Kasumi-1 (cell line): ENCODE measurements at places on chromosomes 2 and 18.

- DNase-seq = no peak
Measured at GRCh38 chr2:216508229-216508628, 9.6 kb downstream of the RPL37A start.

GRCh38 chr2:114940785-114941458 is 498.5 kb downstream of the DPP10 start:
- DNase-seq = no peak

GRCh38 chr18:65942104-65942503 is 191.3 kb downstream of the CDH7 start:
- no peak for DNase-seq

GRCh38 chr2:191935247-191935646 is 88.4 kb upstream of the CAVIN2 start:
- no peak for DNase-seq

DNA sequence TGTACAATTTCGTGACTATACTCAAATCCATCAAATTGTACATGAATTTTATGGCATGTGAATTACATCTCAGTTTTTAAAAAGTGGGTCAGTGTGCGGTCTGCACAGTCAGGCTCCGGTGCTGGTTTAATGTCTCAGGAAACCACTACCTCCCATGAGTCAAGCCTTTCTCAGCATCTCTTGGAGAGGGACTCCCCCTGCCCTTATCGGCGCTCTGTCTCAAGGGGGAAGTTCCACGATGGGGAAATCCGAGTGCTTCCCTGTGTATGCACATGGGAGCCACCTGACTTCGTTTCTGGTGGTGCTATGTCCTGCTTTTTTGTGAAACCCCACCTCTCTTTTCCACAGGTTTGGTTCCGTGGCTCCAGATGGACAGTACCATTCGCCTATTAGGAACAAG is 72.5 kb downstream of the ACOXL start:
- no peak for DNase-seq

DNA sequence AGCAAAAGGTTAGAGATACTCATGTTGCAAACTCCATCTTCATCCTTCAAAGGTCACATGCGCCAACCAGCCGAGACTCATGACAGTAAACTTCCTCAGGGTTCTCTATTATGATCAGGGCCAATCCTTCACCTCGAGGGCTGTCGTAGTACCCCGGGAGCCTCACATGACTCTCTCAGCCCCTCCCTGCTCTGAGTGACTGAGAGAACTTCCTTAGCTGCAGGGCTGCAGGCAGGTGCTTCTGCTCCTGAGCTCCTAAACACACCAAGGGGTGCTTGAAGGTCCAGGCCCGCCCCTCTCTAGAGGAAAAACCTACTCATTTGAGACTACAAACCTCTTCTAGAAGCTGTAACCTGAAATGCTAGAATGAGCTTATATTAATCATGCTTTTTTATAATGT is 48.2 kb downstream of the LONRF2 start:
- no peak for DNase-seq

DNA sequence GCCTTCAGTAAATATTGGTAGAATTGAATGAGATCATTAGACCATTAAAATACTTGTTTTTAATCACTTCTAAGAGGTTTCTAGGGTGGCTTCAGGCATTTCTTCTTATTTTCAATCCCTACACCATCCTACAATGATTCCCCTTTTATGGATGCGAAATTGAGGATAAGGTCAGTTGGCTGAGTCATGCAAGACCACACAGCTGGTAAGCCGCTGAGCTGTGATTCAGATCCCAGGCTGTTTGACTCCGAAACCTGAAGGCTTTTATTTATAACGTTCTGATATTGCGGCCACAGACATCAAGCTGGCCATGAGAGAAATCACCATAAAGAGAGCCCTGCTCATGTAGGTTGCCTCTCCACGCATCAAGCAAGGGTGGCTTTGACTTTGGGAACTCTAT is 133.4 kb downstream of the VAPA start:
- no peak for DNase-seq

DNA sequence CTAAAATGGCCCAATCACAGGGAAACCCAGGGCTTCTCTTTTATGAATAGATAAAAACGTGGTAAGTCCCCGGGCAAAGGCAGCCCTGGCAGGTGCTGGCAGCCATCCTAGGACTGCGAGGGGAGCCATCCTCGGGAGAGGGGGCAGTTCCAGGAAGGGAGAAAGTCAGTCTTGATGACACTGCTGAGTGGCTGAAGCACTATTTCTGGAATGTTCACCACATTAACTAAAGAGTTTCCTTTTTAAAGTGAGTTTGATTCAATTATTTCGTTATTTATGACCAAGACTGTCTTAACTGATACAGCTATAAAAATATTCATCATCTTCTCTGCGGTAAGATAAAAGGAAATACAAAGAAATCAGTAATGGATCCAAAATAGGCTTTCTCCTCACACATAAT is 20.4 kb downstream of the TTR start:
- no peak for DNase-seq

DNA sequence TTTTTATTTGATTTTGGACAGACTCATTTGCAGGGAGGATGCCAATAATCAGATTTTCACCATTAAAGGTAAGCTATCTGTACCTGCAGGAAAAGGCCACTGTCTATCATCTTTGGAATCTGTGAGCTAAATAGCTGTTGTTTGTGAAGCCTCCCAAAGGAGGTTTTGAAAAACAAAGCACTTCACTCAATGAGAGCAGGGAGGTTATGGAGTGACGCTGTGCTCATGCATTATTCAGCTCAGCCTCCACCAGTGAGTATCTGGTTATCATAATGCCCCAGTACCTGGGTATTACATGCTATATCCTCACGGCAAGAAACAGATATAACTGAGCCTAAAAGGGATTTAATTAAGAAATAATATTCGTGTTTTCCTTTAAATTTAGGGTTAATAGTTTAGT is 189.6 kb upstream of the PIK3C3 start:
- DNase-seq = no peak

GRCh38 chr18:45522371-45522770 is 92.9 kb upstream of the SLC14A2 start:
- DNase-seq = no peak

DNA sequence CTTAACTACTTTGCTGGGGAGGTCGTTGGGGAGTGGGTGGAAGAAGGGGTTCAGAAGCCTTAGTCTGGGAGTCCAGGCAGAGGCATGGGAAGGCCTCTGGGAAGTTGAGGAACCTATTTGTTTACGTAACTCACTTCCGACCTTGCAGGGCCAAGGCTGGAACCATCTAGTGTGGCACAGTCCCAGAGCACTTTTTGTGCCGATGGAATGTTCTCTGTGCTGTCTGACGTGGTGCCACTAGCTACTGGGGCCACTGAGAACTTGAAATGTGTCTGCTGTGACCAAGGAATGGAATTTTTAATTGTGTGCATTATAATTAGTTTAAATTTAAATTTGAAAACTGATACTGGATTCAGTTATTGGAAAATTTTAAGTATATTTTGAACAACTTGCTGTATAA is 139.7 kb downstream of the FAM161A start:
- no peak for DNase-seq
